Stimulated activated CD8-positive, alpha-beta memory T cell treated with anti-CD3 and anti-CD28 coated beads, Interleukin-2, amount 100 ng/mL, for 1 hour (primary cell): ENCODE measurements at places on chromosomes 5 and 9.

DNA sequence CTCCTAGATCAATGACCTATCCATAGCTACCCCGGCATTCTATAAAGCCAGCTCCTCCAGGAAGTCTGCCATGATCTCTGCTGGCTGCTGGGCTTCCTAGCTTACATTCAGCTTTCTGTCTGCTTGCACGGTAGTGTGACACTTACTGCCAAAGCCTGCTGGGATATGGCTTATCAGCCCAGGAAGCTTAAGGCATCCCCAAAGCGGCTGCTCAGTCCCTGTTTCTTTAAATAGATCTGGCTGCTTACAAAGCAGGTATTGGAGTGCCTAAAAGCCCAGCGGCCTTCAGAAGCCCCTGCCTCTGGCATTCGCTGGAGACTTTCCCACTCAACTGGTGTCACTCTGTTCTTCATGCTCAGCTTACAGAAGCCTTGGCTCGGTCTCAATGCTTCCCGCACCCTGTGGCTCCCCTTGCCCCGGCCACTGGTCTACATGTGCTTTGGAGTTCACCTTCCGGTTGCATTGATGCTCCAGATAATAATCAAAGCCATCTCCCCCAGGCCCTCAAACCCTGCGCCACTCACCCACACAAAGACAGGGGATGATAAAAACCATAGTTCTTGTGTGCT is 31.3 kb upstream of the STRBP start:
- DNase-seq = no peak

DNA sequence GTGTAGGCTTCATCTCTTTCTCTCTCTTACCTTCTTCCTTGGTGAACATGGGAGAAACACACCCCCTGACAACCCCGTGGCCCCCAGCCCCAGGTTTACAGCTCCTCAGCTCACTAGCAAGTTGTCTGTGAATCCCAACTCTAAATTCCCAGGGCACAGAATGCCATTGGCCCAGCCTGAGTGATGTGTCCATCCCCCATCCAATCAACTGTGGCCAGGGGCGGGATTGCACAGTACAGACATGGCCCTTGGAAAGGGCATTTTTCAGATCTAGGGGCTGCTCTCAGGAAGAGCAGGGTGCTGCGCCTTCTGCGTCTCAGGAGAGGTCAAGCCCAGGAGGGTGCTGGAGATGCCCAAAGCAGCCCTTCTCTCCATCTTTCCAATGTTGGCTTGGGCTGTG is 48.2 kb upstream of the ASS1 start:
- DNase-seq = no peak

DNA sequence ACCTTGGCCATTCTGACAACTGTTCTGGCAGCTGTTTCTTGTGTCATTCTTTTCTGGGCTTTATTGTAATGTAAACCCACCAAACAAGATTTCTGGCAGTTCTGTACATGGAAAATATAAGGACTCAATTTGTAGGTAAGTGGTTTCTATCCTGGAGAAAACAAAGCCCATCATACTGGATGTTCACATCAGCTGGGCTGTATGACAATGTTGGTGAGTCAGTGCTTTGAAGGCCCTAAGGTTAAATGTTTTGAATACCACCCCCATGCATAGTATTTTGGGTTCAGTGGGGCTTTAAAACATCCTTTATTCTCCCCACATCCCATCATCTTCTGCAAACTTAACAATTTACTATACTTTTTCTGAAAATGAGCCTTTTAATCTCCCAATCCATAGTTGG is 52.5 kb downstream of the SH3GL2 start:
- DNase-seq = no peak

DNA sequence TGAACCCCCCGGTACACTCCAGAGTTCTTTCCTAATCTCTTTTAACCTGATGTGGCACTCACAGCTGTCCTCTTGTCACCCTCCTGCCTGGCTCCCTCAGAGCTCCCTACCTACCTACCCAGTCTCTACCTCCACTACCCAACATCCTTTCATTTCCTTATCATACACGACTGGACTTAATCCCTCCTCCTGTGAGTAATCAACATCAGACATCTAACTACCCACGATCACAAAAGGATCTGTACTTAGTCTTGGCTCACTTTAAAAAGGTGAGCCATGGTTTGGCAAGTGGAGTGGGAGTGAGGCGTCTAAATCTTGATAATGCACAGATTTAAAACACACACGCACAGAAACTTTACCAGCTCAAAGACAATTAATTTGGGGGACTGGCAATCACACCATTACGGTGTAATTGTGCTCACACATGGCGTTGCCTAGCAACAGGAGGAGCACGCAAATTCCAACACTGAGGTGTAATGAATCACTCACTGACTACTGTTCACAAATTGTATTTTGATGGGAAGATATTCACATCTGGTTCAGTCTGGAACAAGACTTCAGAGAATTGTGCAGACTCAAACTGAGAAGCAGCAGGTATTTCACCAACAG is 235.9 kb downstream of the EPB41L4A start:
- no peak for DNase-seq
